NCI-H187 (cell line): ENCODE measurements at places on chromosomes 1 and 21.

- DNase-seq: no peak
Measured at GRCh38 chr1:244065960-244066388, 14.9 kb downstream of the ZBTB18 start.

DNA sequence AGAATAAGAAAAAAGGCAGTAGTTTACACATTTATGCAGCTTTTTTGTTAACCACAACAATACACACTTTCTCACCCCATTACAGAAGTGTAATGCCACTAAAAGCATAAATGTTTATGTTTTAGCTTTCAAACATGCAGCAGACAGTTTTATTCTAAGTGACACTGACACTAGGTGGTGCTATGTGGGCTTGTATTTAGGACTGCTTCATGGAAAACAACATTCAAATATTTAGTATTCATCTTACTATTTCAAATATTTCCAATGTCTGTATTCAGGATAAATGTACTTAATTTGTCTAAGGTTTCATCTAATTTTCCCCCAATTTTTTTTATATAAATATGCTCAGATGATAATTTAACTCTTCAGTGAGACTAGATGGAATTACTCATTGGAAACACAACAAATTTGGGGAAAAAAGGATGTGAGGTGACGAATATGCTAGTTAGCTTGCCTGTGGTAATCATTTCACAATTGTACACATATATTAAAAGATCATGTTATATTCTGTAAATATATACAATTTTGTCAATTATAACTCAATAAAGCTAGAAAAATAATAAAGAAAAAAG is 71.4 kb downstream of the USP1 start:
- DNase-seq: no peak

GRCh38 chr1:165576536-165576935 is 32.7 kb downstream of the LRRC52 start:
- no peak for DNase-seq

DNA sequence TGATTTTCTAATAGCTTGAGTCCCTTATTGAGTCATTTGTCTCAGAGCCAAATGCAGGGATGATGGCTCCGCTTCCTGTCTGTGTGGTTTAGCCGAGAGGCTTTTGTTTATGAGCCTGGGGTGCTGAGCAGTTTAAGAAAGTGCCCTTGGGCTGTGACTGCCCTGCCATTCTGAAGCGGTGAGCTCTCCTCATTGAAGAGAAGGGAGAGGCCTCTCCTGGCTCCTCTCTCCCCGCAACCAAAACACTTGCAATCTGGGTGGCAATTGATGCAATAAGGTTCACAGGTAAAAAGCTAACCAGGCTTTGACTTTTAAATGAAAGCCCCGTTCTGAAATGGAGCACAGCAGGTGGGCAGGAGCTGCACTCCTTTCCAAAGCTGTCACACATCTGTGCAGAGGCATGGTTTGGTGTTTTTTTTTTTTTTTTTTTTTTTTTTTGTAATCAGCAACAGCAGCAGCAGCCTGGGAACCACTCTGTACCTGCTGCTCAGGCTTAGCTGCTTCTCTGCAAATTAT is 403.7 kb downstream of the SIPA1L2 start:
- no peak for DNase-seq

DNA sequence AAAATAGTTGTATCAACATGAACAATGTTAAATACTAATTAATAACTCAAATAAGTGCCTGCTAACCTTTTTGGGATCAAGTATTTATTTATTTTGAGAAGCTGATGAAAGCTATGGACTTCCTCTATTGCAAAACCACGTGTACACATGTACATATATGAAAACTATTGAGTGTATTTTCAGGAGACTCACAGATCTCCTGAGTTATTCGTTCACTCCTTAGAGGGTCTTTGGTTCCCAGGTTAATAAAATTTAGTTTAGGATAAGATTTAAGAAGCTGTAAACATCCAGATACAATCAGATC is 130.5 kb downstream of the DISC1 start:
- no peak for DNase-seq

GRCh38 chr1:182080955-182081582 is 19.6 kb upstream of the ZNF648 start:
- peak; percentile 45 for DNase-seq

GRCh38 chr1:22096036-22096435 is 43.5 kb downstream of the CDC42 start:
- DNase-seq: no peak

- DNase-seq: no peak
Measured at GRCh38 chr1:31413405-31414001, 490 bp downstream of the SERINC2 start.

- peak; percentile 79 for DNase-seq
Measured at GRCh38 chr1:151013518-151013917, 5.3 kb downstream of the PRUNE1 start.

GRCh38 chr1:183331091-183331742 is 87.0 kb downstream of the NMNAT2 start:
- peak; percentile 98 for DNase-seq

DNA sequence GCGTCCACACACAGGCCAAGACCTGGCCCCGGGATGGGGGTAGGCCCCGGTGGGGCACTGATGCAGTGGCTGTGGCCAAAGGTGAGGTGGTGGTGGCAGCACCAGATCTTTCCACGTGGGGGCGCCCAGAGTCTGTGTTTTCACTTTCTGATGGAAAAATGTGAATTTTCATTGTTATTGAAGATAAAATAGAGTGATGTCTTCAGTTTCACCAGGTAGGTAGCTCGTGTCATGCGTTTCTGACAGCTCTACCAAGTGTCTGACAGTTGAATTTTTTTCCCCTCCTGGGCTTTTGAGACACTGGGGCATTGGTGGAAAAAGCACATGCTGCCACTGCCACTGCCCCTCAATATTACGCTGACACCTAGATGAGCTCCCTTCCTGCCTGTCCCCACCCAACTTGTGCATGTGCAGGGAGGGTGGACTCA is 40.0 kb upstream of the MAGOH start:
- DNase-seq: no peak

- DNase-seq: no peak
Measured at GRCh38 chr1:95406279-95406678, 172.3 kb downstream of the RWDD3 start.

DNA sequence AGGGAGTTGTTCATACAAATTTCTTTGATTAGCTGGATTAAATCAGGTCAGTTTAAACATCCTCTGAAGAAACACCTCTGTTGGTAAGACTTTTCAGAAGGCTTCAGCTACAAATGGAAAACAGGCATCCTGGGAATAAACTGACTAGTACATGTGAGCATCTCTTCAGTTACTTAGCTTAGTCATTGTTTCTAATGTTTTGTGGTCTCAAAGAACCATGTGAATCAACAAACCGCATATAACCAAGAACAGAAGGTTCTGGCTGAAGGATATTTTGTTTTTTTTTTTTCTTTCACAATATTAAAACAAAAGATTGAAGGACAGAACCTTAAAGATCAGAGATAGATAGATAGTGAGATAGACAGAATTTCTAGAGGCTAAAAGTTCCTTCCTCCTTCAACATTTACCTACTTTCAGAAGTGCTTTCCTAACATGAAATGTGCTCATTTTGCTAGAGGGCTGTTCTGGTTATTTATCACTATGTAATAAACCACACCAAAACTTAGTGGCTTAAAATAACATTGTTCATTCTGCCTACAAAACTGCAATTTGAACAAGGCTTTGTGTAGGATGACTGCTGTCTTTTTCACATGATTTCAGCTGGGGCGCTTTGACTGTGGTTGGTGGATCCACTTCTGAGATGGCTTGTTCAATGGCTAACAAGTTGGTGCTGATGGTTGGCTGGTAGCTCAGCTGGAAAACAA is 119.8 kb upstream of the PTGFR start:
- no peak for DNase-seq

GRCh38 chr1:25050165-25050564 is 120.1 kb upstream of the RUNX3 start:
- DNase-seq: no peak

GRCh38 chr1:55444667-55445066 is 229.5 kb upstream of the USP24 start:
- DNase-seq: no peak

GRCh38 chr1:224387943-224388342 is 31.3 kb downstream of the CNIH4 start:
- no peak for DNase-seq

- no peak for DNase-seq
Measured at GRCh38 chr1:197466813-197467212, 198.8 kb downstream of the CRB1 start.
